ENCODE measurements at places on chromosomes 2 and 18. TPM values are rescaled to one million over a fixed set of nuclear protein-coding genes. Genes with fewer than 3 reads are reported as not detected.

The LYPD1 gene
- polyA plus RNA-seq, result 86.8 TPM

The ASB18 gene
- polyA plus RNA-seq, result 0.06 TPM

The DLX1 gene
- not detected for polyA plus RNA-seq

The CDC42EP3 gene
- polyA plus RNA-seq, result 49.5 TPM

The ALLC gene
- polyA plus RNA-seq, result not detected

- no peak for DNase-seq
Observed at GRCh38 chr2:57677296-57677695, 369.3 kb upstream of the VRK2 start.

- peak; percentile 30 for DNase-seq
Observed at GRCh38 chr18:46497129-46497528, 159.9 kb downstream of the LOXHD1 start.

DNA sequence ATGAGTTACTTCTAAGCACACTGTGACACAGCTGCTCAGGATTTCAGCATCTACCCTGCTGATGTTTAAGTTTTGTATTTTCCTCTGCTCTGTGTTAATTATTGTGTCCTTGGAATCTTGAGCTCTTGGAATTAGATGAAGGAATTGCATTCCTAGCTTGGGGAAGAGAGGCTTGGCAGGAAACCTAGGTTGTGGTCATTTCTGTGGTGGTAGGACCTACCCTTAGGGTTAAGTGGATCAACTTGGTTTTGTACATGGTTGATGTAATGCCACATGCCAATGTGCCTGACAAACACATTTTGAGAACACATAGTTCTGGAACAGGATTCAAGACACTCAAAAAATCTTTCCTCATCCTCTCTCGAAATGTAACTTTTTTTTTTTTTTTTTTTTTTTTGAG is 264.5 kb upstream of the MEX3C start:
- DNase-seq, result no peak

GRCh38 chr2:112825706-112826105 is 10.9 kb downstream of the IL1B start:
- DNase-seq, result no peak

DNA sequence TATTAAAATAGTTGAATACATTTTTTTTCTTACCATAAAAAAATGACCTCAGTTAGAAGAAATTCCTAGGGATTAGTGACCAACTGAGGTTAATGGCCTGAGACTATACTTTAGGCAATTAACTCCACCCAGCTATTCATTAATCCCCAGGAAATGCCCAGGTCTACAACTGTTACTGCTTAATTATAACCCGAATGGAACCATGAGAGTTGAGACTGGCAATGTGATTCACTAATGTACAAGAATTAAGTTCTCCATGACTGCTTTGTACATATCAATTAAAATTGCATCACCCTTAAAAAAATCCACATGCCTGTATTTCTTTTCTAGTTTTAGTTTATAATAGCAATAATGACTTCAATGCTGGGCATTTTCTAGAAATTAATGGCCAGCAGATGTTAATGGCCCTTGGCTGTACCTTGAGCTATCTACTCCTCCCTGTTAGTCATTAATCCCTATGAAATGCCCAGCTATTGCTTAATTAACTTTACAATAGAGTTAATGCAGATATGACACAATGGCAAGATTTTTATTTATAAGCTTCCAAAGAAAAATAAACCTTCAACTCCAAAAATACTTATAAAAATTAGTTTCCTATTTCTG is 44.1 kb downstream of the ERBB4 start:
- DNase-seq, result peak; percentile 49

GRCh38 chr2:149828520-149829210 is 241.1 kb upstream of the MMADHC start:
- no peak for DNase-seq

GRCh38 chr2:183248866-183249567 is 124.8 kb downstream of the NUP35 start:
- DNase-seq, result no peak

DNA sequence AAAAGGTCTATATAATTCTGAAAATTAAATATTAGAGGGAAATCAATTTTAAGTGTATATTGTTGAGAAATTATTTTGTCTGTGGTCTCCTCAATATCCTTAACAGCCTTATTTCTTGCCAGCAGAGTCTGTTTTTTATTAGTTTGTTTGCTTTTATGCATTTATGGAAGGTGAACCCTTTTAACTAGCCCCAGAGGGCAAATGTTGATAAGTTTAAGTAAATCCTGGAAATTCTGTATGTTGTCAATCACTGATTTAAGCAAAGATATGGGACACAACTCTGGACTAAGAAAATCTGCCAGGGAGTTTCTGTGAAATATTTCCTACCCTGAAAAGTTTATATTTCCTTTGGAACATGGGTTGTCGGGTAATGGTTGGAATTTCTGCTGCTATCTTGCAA is 339.5 kb upstream of the COL3A1 start:
- no peak for DNase-seq

All from right renal cortex interstitium (tissue), 3 donors.